Cortex of kidney (tissue), 1 donor: ENCODE measurements at places on chromosomes 3 and 15.

GRCh38 chr3:39052583-39052982 is 767 bp downstream of the WDR48 start:
- DNase-seq, result no peak

- DNase-seq, result no peak
These were observed 348.1 kb downstream of the ARPP21 start for GRCh38 chr3:35987386-35987785.

GRCh38 chr3:149020839-149021252 is 29.5 kb downstream of the GYG1 start:
- no peak for DNase-seq

GRCh38 chr15:83714939-83715628 is 61.2 kb downstream of the ADAMTSL3 start:
- no peak for DNase-seq

- DNase-seq, result no peak
These were observed 97.9 kb downstream of the APBA2 start for GRCh38 chr15:28983432-28984311.

DNA sequence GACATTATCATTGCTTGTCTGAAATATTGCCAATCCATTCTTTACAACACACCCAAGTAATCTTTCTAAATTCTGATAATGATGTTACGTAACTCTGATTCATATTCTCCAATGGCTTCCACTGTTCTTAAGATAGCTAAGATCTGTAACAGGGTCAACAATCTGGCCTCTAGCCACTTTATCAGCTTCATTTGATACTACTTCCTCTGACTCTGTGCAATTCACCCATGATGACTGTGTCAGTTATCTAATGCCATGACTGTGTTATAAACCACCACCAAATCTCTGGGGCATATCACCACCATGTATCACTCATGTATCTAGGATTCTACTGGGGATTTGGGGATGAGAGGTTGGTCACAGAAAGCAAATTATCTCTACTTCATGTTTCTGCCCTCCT is 44.0 kb downstream of the CD200 start:
- DNase-seq, result no peak

DNA sequence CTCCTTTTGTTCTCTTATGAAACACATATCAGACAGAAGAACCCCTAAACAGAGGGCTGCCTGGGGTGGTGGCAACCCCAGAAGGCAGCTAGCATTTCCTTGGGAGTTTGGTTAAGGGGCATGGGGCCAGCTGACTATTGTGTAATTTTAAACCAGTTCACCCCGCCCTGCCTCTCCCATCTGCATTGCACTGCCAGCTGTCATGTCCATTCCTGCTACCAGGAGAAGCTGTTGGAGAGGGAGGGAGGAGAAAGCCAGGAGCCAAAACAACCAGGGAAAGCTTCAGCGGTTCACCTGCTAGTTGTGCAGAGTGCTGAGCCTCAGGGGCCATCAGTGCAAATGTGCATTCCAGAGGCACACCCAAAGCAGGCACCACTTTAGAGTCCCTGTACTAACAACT is 47.6 kb upstream of the ATP1B3 start:
- DNase-seq, result no peak

DNA sequence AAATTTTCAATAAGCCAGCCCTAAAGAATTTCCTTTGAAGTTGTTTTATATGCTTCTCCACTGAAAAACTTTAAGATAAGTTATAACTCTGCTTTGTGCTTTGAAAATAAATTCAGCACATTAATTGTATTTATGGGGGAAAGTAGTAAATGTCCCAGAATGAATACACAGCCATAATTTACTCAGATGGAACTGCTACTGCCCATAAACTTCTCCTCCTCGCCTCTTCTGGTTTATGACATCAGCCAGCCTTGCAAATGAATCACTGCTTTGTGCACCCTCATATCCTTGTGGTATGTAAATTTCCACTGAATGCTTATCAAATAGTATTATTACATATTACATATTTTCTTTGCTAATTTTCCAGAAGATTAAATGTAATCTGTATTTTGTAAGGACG is 302.0 kb downstream of the DIPK2A start:
- DNase-seq, result no peak

DNA sequence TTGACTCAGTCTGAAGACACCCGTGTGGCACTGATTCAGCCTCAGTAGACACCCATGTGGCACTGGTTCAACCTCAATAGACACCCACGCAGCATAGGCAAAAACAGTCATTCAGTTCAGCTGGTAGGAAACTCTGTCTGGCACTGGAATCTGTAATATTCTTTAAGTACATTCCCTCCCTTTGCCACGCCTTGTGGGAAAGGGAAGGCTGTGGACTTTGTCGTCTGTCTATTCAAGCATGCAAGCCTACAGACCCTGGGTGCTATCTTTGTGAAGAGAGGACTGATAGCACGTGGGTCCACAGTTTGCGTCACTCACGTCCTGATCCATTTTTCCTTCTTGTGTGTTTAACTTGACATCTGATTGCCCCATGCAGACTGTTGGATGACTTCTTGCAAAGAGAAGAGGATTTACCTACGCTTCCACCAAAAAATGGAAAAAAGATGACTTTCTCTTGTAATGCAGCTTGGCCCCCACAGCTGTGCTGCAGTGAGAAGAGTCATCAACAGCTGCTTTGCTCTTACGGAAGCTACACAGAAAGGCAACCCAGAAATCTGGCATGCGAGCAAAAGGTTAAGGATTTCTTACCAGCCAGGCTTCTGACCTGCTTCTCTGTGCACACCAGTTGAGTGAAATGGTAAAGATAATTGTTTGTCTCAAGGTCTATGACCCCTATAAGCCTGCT is 278.1 kb downstream of the ULK4 start:
- DNase-seq, result no peak

DNA sequence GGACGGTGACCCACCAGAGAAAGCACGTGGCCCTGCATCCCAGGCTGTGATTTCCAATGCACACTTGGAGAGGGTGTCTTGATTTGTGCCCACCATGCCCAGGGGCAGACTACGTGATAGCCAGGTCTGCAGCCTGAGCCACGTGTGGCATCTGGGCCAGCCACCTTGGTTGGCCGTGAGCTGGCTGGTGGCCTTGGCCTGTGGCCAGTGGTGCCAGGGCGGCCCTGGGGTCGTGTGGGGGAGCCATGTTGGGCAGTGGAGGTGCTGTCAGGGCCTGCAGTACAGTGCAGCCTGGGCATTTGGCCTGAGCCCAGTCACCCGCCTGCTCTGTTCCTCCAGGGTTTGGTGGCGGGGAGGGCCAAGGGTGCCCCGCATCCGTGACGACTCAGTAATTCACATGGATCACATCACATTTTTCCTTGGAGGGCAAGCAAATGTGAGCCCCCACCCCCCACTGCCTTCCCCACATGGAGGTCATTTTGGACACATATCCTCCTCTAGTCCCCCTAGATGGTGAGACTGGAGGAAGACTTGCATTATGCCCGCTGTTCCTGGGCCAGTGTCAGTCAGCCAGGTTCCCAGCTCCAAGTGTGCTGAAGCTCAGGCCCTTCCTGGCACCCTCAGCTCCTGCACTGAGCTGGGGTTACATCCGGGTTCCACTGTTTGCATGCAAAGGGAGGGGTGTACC is 201.4 kb downstream of the UBE3A start:
- no peak for DNase-seq

- no peak for DNase-seq
These were observed 114.1 kb upstream of the PPP2R3A start for GRCh38 chr3:135851201-135852081.

- no peak for DNase-seq
These were observed 28.6 kb upstream of the SPATA12 start for GRCh38 chr3:57031631-57032541.

DNA sequence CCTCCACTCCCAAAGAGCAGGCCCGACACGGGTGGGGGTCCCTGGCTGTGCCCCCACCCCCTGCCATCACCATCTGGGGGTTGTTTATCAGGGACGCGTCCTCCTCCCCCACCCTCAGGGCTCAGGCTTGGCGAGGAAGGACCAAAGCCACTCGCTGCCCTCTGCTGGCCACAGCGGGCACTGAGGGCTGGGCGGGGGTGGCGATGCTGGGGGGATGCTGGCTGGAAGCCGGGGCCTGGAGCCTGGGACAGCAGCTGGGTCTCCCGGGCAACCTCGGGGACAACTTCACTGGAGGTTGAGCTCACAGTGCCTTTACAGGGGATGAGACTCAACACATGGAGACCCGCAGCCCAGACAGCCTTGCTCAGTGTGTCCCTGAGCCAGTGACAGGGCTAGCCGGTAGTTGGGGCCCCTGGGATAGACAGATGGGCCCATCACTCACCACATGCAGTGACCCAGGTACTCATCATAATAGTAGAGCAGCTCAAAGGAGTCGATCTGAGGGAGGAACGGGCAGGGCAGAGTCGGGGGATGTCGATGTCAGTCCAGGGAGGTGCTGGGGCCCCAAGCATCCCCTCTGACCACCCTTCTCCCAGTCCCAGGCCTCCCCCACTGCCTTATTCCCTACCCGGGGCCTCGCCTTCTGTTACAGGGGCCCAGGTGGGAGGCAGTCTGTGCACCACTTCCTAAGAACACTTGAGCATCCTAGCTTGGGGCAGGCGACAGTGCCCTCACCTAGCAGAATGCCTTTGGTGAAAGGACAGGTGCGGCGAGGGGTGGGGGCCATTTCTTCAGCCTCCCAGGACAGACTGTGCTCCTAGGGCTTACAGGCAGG is 5.9 kb upstream of the CALML4 start:
- no peak for DNase-seq

- DNase-seq, result no peak
These were observed 491 bp upstream of the SENP7 start for GRCh38 chr3:101513419-101513986.

- DNase-seq, result no peak
These were observed 750 bp downstream of the SLC33A1 start for GRCh38 chr3:155853214-155854140.

DNA sequence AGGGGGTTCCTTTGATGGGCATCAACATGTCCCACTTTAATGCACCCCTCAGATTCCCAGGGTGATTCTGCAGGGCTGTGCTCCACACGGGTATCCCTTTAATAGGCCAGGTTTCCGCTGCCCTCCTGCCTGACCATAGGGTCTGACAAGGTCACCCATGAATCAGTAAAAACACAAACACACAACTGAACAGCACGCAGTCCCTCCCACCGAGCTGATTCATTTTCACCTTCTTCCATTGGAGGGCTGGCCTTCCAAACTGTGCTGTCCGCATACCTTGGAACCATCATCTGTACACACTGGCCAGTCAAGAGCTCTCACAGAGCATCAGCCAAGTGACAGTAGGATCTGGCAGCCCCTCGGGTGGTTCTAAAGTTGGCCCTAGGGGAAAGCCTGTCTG is 93.7 kb downstream of the FBLN2 start:
- no peak for DNase-seq

DNA sequence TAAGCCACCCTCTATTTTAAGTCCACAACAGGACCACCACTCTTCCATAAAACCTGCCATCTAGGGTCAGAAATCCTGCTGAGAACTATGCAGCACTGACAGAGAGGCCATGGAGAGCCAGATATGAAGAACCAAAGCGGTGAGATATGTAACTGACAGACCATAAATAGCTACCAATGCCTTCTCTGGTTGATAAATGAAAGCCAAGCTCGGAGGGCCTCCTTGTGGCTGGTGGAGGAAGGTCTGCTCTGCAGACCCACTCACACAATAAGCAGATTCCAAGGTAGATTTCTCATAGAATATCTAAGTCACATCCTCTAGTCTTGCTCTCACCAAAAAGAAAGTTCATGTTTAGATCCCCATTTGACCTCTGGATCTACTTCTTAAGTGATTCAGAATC is 38.9 kb downstream of the RYK start:
- DNase-seq, result no peak

- DNase-seq, result no peak
These were observed 593 bp downstream of the FAM219B start for GRCh38 chr15:74906067-74906449.

- DNase-seq, result no peak
These were observed 18.3 kb downstream of the THBS1 start for GRCh38 chr15:39598958-39599845.

GRCh38 chr15:29309139-29309538 is 39.5 kb upstream of the NSMCE3 start:
- no peak for DNase-seq

DNA sequence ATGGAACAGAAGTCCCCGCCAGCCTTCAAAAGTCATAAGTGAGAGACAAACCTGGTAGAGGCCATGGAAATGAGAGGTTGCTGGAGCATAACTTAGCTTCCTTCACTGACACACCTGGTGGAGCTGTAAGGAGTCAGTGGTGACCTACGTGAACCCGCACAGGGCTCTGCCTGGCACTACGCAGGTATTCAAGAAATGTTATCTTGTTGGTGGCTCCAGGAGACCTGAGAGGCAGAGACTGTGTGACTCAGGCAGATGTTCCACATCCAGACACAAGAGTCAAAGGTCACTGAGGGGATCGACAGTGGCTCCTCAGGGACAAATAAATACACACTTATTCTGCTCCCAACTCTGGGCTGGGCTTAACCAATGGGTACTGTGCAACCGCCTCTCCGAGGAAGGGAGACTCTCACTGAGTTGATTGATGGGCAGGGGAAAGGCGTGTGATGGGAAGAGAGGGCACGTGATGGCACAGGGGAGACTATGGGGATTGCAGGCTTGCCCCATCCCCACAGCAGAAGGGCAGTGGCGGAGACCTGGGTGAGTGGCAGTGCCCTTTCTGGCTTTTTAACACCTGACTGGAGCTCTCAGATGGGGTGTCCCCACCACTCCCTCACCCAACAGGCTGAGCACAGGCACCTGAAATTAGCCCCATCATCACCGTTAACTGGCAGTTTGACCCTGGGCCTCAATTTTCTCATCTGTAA is 111.7 kb upstream of the SMAD3 start:
- DNase-seq, result no peak

DNA sequence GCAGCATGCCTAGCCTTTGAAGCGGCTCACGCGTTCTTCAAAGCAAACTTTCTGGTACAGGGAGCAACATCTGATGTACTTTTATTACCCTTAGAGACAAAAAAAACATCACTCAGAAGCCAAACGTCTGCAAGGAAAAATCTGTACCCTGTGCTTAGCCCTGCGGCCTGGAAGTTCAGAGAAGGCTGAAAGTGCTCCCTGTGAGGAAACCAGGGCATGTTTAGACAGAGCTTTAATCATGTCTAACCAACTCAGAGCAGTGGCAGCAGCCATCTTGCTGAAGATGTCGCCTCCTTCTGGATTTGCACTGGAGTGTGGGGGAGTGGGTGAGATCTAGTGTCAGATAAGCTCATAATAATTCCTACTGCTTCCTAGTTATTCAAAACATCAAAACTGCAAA is 170.4 kb downstream of the P3H2 start:
- no peak for DNase-seq

DNA sequence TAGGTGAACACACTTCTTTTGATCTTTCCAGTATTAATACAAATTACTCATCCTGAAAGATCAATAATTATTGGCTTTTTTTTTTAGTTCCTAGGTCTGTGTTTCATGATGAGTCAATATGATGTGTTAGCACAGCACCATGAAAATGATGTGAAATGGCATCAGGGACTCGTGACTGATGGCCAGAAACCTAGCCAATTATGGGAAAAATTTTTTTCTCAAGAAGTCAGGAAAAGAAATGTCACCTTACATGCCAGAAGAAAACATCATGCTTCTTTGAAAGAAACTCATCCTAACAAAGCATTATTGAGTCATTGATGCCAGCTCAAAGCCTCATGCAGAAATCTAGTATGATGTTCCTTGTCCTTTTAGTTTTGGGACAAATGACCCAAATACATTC is 468.3 kb upstream of the CBLB start:
- no peak for DNase-seq
